ENCODE measurements at places on chromosomes 7 and 10.
A peak's percentile ranks its signal among the peaks of the same experiment; 100 is the strongest.

GRCh38 chr7:148277042-148277660, 313.4 kb upstream of the C7orf33 start:
- peak; percentile 69 for DNase-seq

DNA sequence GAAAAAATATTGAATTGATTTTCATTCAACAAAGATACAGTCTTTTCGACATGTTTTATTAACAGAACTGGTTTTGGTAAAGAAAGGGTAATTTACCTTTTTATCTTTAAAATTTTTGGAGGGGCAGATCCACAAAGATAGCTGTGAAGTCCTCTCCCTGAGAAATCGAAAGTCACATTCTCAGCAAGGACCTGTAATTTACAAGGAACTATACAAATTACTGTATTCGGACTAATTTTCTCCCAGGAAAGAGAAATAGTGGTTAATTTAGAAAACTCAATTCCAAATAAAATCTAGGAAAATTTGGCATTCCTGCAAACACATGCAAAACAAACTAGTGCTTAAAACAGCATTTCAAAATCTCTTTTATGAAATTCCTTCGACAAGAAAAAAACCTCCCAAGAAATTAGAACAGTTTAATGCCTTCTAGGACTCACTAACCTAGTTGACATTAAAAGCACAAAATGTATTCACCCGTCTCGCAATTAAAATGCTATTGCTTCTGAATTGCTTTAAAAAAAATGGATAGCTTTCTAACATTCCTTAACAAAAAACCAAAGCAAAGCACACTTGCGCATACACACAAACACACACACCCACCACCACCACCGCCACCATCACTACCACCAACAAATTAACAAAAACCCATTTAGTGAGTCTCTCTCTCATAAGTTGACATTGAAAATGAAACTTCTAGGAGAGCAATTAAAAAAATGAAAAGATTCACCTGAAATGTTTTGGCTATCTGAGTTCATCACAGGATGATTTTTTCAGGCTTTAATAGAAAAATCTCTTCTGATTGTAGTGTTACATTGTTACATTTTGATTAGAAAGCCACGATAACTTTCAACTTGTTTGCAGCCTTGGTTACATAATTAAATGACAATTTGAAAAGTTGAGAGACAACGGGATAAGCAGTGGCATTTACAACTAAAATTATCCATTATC, 4.0 kb upstream of the NKX2-3 start:
- no peak for DNase-seq

- DNase-seq = no peak
Measured at GRCh38 chr7:17462131-17462631, 163.7 kb downstream of the AHR start.

DNA sequence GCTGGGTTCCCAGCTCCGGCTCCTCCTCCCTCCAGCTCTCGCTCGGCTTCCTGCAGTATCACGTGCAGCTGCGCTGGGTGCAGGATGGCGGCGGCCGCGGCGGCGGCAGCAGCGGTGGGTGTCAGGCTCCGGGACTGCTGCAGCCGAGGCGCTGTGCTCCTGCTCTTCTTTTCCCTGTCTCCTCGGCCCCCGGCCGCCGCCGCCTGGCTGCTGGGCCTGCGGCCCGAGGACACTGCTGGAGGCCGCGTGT, at the start of gene CNNM1:
Gene CNNM1, plus strand, starts transcription at position 53 of the 250 bp plus-strand sequence. Its CDS starts 32 bp downstream, at position 85.
- DNase-seq = peak; percentile 64

GRCh38 chr7:154463794-154464193, 411.6 kb downstream of the DPP6 start:
- no peak for DNase-seq

- no peak for DNase-seq
Measured at GRCh38 chr10:5450605-5451384, 38.4 kb downstream of the NET1 start.

GRCh38 chr10:56785292-56785691, 424.2 kb upstream of the ZWINT start:
- no peak for DNase-seq

DNA sequence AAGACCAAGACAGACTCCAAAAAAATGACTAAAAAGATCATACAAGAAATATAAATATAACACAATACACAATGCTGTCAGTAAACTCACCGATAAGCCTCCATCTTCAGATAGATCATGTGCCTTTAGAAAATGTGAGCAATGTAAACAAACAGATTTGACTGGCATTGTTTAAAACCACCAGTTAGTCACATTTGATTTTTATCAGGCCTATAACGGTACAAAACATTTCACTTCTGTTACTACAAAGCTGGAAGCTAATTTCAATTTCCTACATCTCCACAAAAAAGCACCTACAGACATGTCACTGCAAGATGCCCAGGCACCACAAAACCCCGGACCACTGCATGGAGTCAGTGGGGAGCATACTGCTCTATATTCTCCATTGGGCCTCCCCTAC, 18.9 kb downstream of the SGMS1 start:
- DNase-seq = no peak
